ENCODE measurements at places on chromosomes 16 and 17.

DNA sequence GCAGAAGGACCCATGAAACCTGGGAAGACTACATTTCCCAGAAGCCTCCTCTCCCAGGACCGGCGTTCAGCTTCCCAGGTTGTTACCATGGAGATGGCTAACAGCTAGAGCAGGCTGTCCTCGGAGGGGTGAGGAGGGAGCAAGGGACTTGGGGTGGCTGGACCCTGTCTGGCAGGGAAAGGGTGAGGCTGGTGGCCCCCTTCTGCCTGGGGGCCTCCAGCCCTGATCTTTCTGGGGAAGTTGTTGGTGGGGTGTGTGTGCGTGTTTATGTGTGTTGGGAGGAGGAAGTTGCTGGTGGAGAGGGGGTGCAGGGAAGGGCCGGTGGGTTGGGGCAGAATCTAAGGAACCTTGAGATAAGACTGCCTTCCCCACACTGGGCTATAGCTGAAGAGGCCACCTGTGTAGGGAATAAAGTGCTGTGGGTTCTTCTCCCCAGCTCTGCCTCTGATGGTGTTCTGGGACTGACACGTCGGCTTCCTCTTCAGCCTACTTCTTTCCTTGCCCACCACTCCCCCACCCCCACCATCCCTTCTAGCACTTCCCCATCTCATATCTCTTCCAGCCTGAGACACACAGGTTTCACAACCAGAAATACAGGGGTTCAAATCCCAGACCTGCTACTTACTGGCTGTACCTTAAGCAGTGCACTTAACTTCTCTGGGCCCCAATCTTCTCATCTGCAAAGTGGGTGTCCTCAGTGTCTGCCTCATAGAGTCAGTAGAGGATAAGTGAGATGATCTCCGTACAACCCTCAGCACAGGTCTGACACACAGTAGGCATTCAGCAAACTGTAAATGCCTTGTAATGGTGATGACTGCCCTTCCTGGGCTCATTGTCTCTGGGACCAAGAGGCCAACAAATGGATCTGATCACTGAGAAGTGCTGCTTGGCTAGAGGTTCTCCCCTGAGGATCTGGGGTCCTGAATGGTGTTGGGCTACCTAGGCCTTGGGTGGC lies at the start of gene DRC7:
DRC7 (plus strand) TSS at position 82 of the 955 bp plus-strand sequence. CDS start 3,144 bp downstream, outside the sequence.
- peak; percentile 81 for DNase-seq

DNA sequence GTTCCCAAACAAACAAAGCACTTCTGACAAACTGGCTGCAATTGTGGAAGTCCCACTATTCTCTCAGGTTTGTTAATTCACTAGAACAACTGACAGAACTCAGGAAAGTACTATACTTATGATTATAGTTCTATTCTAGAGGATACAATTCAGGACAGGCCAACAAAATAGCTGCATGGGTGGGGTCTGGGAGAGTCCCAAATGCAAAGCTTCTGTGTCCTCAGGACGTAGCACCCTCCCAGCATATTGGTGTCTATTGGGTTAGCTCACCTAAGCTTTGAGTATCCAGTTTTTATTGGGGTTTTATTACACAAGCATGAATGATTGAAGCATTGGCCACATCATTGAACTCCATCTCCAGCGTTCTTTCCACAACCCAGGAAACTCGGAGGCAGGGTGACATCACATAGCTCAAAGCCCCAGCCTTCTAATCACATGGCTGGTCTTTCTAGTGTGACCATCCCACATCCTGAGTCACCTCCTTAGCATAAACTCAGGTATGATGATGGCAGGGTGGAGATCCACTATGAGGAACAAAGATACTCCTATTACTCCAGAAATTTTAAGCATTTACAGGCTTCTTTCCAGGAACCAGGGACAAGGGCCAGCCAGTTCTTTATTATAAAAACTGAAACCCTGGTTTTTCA lies 43.9 kb upstream of the CCNF start:
- DNase-seq: no peak

DNA sequence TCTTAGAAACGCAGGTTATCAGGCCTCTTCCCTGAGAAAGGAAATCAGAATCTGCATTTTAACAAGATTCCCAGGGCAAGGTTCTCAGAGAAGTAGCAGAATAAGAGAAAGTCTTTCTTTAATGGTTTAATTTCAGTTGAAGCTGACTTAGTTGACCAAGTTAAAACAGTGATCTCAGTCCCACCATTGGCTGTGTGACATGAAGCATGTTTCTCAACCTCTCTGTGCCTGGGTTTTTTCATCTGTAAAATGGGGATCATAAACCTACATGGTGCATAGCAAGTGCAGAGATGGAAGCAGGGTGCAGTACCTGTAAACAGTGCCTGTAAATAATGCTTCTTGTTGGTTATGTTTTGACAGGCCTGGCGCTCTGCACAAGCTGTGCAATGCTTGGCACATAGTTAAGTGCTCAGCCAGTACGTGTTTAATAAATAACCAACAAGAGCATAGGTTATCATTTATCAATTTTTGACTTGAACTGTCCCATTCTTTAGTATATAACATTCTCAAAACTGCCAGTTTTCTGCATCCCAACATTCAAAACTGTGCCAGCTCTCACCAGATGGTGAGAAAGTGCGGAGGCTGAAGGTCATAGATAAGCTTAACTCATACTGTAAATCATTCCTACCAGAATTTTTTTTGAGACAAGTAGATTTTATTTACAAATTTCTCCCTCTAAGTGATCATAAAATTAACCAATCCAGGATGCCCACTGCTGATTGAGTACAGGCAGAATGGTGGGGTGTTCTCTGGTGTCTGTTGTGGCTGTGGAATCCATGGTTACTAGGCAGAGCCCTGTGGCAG lies 6.9 kb downstream of the C17orf67 start:
- DNase-seq: no peak

GRCh38 chr16:4700380-4700996 lies 7.1 kb downstream of the NUDT16L1 start:
- no peak for DNase-seq

- DNase-seq: peak; percentile 84
Measured at GRCh38 chr17:50482516-50482915, 3.9 kb downstream of the RSAD1 start.

DNA sequence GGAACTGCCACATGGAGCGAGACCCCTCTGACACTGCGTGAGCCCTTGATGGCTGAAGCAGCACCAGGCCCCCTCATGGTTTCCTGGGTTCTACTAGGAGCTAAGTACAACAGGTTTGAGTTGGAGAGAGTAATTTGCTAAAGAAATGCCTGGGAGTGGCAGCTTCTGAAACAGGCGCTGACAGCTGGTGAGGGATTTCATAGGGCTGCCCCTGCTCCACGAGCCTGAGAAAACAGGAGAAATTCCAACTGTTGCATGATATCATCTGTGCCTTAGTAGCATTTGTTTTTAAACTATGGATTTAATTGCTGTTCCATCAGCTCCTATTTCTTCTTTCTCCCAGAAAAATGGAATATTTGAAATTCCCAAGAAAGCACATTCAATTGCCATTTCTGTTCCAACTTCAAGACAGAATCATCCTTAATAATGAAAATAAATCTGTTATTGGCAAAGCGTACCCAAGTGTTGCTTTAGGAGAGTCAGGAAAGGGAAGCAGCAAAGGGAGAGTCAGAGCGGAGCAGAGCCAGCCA lies 78.8 kb upstream of the ANKFN1 start:
- DNase-seq: no peak

GRCh38 chr17:9801505-9801904 lies 10.1 kb upstream of the DHRS7C start:
- DNase-seq: no peak

- no peak for DNase-seq
Measured at GRCh38 chr16:65260746-65261145, 138.9 kb upstream of the CDH11 start.

- no peak for DNase-seq
Measured at GRCh38 chr16:69579783-69580481, 14.2 kb downstream of the NFAT5 start.

DNA sequence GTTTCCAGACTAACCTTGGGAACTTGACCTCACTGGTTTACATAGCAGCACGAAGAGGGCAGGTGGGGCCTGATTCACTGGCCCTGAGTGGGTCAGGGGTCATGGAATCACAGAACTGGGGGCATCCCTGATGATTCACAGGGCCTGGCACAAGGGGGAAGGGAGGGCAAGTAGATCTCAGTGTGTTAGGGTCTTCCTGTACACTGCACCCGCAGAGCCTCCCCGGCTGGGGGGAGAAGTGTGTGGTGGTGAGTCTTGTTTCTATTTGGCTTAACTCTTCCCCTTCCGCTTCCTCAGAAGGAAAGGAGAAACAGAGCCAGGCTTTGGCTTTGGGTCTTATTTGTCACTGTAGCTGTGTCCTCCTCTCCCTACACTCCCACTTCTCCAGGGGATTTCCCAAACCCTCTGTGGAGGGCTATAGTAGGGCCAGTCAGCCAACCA lies 3.7 kb downstream of the STARD3 start:
- no peak for DNase-seq

GRCh38 chr17:35907691-35908090 lies 22.9 kb downstream of the RDM1 start:
- DNase-seq: no peak
